ENCODE measurements at places on chromosomes 4 and X. TPM values are rescaled to one million over a fixed set of nuclear protein-coding genes. Genes with fewer than 3 reads are reported as not detected.

- DNase-seq: peak; percentile 27
Measured at GRCh38 chr4:2059046-2059725, at the start of gene NAT8L. NAT8L (plus strand) TSS chr4:2059327; CDS start chr4:2059512, 185 bp downstream.

MAGEA10 gene
- total RNA-seq: not detected

GRCh38 chrX:129525162-129525561, 1.9 kb upstream of the SMARCA1 start:
- DNase-seq: no peak

DNA sequence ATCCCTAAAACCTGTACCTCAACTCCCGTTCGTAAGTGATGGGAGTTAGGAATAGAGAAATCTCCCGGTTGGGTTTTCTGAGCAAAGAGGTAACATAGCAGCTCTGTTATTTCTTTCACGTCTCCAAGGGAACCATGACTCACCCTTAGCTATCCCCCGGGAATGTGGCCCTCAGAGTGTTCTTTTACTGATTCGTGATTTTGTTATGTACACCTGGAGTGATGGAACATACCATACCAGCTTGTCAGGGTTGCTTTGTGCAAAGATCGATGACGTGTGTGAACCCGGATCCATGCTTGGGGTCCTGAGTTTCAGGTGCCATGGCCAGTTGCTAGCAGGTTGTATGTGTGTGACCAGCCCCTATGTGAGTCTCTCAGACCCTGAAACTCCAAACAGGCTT, 52.6 kb downstream of the HPRT1 start:
- no peak for DNase-seq

DNA sequence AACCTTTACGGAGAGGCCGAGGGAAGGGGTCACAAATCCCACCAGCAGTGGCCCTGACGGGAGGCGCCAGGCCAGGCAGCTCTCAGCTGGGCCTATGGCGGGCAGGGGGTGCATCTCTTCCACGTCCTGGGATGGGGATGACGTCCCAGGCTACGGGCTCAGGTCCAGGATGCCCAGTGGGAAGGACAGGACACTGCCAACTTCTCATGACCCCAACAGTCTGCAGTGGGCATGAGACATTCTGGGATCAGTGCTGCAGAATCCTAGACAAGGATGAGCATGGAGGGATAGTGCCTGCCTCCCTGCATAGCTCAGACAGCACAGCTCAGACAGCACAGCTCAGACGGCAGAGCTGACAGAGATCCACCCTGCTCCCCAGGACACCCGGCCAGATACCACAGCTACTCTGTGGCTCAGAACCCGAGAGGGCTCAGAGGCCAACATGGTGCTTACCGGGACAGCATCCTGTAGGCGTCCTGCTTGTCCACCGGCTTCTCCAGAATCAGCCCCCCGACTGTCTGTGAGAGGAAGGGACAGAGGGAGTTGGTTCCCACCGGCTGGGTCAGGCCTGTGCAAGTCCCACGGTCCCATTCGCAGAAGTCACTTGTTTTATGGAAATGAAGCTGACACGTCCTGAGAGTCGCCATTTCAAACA, 17.3 kb downstream of the ASMTL start:
- DNase-seq: peak; percentile 2

DNA sequence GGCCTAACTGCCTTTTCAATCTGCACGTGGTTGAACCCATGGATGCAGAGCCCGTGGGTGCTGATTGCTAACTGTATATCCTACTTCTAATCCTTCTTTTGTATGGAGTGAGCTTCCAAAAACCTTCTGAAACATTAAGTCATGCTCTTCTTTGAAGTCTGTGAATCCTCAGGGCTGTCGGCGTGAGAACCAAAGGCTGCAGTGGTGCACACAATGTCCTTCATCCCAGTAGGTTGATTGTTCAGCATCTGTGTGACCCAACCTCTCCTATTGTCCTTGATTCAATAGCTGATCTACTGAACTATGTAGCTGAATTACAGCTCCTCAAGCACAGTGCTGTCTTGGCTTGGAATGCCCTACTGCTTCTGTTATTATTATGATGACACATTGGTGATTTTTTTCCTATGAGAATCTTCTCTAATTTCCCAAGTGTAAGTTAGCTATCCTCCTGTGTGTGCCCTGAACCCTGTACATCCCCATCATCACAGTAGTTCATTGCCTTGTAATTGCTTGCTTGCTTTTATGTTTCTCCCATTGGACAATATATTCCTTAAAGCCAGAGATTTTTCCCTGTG, 294.6 kb downstream of the TRIML1 start:
- DNase-seq: no peak

PAGE5 gene
- total RNA-seq: not detected

AREG gene
- total RNA-seq: 0.55 TPM

GRCh38 chr4:157075401-157075800, 549 bp upstream of the GLRB start:
- no peak for DNase-seq

DNA sequence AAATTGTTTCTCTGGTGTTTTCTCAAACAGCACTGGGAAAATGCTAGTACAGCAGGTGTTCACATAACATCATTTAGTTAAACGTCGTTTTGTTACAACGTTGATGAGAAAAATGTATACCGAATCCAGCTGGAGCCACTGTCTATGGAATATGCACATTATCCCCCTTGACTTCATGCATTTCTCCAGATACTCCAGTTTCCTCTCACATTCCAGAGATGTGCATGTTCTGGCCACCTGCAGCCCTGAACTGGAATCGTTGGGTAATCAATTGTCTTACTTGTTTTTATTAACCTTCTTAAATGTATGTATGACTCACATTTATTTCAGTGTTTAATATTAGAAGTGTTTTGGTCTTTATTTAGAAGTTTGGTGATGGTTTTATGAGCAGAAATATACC, 18.4 kb upstream of the ODAM start:
- DNase-seq: no peak

VCX gene
- not detected for total RNA-seq

- no peak for DNase-seq
Measured at GRCh38 chrX:15606136-15606535, 5.4 kb upstream of the ACE2 start.

NR0B1 gene
- not detected for total RNA-seq

DNA sequence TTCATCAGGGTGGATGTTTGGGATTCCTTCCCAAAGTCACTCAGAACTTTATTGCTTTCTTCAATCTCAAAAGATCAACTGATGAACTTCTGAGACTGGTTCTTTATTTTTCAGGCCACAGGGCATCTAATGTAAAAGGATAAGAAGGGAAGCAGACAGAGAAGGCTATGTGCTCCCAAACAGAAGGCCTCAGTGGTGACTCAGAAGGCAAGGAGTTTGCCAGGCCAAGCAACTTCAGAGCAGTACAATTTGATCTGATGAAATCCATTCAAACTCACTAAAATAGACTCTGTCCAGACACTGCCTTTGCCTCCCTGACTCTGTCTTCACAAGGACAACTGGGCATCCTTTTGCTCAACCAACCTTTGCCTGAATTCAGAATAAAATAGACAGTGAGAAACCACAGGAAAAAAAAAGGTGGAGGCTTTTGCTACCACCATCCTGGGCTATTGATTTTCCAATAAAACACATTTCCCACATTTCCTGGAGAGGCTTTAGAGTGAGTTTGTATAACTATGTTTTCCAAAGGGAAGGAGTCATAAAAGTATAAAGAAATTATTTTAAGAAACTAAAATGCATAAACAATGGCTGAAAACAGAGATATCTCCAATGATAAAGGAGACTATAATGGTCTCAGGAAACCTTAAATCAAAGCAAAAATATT, 55.2 kb downstream of the ARHGEF6 start:
- no peak for DNase-seq

GRCh38 chr4:173332963-173333657, 1.0 kb downstream of the HMGB2 start:
- DNase-seq: no peak

DNA sequence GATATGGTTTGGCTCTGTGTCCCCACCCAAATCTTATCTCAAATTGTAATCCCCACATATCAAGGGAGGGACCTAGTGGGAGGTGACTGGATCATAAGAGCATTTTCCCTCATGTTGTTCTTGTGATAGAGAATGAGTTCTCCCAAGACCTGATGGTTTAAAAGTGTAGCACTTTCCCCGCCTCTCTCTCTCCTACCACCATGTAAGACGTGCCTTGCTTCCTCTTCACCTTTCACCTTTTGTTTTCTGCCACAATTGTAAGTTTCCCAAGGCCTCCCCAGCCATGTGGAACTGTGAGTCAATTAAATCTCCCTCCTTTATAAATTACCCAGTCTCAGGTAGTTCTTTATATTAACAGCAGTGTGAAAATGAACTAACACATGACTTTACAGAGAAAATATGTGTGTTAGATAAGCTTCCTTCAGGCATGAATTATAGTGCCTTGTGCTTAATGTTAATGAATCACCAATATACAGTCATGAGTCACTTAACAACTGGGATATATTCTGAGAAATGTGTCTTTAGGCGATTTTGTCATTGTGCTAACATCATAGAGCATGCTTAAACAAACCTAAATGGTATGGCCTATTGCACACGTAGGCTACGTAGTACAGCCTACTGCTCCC, 37.9 kb downstream of the PDGFC start:
- DNase-seq: no peak

GRCh38 chr4:60396341-60397049, 803.6 kb upstream of the ADGRL3 start:
- DNase-seq: no peak

DNA sequence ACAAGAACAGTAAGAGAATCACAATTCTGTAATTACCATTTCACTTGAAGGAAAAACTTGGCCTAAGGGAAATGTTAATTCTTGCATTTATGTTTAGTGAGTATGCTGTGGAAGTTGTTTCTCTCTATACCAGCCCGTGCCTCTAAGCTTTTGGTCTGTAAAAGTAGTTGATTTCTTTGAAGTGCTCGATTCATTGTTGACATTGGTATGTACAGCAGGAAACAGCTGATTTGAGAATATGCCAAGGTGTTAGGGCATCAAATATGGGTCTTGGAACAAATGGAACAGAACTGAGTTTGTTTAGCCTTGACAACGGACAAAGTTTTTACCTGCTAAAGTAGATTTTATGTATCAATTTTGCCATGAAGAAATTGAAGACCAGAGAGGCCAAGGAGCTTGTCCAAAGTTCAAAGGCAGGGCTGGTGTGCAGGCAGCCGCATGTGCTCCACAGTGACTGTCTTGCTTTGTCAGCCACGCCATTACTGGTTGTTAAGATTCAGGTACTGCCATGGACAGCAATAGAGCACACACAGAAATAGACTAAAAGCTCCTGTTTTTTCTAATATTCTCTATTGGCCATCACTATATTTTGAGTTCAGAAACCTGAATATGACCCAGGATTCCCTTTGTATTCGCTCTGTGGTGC, 75.5 kb upstream of the TLR3 start:
- DNase-seq: no peak

RXFP1 gene
- not detected for total RNA-seq

DNA sequence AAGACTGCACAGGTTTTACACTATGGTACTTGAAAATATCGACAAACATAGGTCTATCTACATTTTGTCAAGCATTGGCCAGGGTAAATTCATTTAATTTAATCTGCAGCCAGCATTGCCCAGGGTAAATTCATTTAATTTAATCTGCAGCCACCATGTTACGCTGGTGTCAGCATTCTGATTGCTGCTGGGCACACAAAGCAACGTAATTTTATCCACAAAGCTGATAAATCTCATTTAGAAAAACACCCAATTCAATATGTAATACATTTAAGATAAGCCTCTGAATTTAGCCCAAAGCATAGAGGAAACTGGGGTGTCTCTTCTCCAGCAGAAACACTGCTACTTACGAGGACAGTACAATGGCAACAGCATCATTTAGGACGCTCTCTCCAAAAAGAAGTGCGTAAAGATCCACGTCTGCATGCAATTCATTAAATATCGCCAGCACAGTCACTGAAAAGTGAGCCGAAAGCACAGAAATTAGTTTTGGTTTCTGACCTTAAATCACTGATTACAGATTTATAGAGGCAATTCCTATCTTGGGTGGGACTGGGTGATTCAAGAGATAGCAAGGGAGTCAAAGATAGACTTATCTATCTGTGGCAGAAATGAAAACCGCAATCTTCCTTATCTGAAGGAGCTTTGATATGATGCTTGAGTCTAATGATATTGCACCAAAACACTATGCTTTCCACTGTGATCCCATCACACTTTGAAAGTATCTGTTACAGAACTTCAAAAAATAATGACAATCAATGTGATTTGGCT, 88.8 kb downstream of the CHST7 start:
- no peak for DNase-seq

- DNase-seq: no peak
Measured at GRCh38 chr4:143743591-143743990, 43.1 kb upstream of the FREM3 start.

ABRAXAS1 gene
- 5.6 TPM for total RNA-seq

DNA sequence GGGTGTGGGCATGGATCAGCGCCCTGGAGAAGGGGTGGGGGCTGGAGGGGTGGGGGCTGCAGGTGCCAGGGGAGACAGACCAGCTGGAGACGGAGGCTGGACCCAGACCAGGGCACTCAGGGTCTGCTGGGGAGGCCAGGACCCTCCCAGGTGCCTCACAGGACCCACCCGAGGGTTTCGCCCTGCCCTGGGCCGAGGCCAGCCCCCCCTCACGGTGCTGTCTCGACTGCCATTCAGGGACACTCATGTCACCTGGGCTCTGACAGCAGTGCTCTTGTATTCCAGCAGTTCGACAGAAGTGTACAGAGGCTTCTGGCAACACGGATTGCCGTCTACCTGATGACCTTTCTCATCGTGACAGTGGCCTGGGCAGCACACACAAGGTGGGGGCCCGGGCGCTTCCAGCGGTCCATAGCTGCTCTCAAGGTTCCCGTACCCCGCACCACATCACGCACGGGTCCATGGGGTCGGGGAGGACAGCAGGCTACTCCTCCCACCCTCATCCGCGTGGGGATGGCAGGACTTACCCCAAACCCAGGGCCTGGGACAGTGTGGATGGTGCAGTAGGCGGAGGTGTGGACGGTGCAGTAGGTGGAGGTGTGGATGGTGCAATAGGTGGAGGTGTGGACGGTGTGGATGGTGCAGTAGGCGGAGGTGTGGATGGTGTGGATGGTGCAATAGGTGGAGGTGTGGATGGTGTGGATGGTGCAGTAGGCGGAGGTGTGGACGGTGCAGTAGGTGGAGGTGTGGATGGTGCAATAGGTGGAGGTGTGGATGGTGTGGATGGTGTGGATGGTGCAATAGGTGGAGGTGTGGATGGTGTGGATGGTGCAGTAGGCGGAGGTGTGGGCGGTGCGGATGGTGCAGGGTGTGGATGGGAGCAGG, 18.1 kb downstream of the TMEM175 start:
- DNase-seq: no peak

RRH gene
- 0.19 TPM for total RNA-seq

DNA sequence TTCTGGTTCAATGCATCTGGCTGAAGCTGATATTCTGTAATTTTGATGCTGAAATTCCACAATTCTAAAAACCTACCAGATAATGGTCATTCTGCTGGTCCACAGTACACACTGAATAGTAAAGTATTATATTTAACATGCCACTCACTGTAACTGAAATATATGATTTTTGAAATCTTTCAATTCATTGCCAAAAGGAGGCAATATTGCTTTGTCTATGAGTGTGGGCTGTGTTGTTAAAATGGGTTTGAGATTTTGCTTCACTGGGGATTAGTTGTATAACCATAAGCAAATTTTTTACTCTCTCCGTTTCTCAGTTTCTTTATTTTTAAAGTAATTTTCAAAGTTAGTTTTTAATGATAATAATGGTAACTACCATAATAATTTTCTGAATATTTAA, 1404.1 kb upstream of the IGFBP7 start:
- no peak for DNase-seq

CTAG2 gene
- not detected for total RNA-seq

NFXL1 gene
- 4.8 TPM for total RNA-seq

All from left ventricle myocardium inferior (tissue), 1 donor.